EH (cell line): ENCODE measurements at places on chromosomes 5 and 9.

- DNase-seq = peak; percentile 24
These were observed 201.5 kb downstream of the DAB2IP start for GRCh38 chr9:121852651-121853616.

DNA sequence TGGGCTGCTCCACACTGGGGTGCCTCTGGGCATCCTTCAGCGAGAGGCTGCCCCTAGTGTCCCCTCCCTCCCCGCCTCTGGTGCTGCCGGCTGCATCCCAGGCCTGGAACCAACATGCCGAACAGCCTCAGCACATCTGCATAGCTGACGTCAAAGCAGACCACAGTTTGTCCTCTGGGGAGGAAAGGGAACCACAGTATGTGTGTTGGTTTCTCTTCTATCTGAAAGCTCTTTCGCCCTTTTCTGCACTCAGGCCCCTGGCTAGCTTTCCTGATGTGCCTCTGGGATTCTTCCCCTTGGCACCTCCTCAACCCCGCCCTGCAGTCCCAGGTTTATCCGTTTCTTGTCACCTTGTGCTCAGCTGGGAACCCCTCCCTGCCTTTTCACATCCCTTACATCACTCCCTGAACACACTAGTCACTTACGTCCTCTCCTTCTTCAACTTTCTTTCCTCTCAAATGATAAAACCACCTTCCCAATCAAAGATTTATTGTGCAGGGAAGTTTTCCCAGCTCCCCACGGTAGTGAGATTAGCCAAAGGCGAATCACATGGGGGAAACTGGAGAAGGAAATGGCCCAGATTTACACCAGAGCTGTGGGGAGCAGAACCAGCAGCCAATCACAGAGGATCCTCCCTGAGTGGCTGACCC, 35.5 kb upstream of the B4GALT1 start:
- peak; percentile 71 for DNase-seq

GRCh38 chr5:174343826-174344225, 298.3 kb downstream of the NSG2 start:
- no peak for DNase-seq

DNA sequence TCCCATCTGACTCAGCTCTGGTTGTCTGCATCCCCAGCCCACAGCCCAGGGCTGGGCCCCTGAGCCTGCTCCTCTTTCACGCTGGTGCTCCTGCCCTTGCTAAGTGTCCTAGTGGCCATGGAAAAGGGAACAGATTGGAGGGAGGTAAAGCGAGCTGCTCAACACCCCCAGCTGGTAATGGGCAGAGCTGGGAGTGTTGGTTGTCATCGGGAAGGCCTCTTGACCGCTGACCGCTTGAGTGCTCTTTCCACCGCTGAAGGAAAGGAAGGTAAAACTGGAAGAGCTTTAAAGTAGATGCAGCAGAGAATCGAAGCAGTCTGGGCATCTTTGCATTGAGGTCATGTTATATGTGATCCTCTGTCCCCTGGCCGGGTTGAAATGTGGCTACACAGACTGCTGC, 60.2 kb downstream of the CRB2 start:
- no peak for DNase-seq

- DNase-seq = no peak
These were observed 44.1 kb upstream of the POU5F2 start for GRCh38 chr5:93785475-93785874.

- DNase-seq = peak; percentile 44
These were observed 25.6 kb downstream of the CEP78 start for GRCh38 chr9:78261403-78262001.

GRCh38 chr5:125659316-125660023, 763.7 kb upstream of the GRAMD2B start:
- no peak for DNase-seq

GRCh38 chr5:65742565-65743231, 20.7 kb downstream of the NLN start:
- peak; percentile 87 for DNase-seq

- DNase-seq = no peak
These were observed 623.5 kb upstream of the NUDT12 start for GRCh38 chr5:104186100-104186499.

DNA sequence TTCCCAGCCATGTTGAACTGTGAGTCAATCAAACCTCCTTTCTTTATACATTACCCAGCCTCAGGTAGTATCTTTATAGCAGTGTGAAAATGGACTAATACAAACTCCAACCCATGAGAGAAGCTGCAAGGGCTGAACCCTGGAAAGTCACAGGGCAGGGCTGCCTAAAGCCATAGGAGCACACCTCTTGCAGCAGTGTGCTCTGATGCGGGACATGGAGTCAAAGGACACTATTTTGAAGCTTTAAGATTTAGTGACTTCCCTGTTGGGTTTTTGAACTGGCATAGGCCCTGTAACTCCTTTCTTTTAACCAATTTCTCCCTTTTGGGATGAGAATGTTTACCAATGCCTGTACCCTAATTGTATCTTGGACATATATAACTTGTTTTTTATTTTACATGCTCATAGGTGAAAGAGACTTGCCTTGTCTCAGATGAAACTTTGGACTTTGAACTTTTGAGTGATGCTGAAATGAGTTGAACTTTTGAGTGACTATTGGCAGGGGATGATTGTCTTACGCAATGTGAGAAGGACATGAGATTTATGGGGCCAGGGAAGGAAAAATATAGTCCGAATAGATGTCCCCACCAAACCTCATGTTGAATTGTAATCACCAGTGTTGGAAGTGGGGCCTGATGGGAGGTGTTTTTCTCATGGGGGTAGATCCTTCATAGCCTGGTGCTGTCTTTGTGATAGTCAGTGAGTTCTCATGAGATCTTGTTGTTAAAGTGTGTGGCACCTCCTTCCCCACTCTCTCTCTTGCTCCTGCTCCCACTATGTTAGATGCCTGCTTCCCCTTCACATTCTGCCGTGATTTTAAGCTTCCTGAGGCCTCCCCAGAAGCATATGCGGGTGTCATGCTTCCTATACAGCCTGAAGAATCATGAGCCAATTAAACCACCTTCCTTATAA, 159.5 kb upstream of the SPEF2 start:
- DNase-seq = no peak

DNA sequence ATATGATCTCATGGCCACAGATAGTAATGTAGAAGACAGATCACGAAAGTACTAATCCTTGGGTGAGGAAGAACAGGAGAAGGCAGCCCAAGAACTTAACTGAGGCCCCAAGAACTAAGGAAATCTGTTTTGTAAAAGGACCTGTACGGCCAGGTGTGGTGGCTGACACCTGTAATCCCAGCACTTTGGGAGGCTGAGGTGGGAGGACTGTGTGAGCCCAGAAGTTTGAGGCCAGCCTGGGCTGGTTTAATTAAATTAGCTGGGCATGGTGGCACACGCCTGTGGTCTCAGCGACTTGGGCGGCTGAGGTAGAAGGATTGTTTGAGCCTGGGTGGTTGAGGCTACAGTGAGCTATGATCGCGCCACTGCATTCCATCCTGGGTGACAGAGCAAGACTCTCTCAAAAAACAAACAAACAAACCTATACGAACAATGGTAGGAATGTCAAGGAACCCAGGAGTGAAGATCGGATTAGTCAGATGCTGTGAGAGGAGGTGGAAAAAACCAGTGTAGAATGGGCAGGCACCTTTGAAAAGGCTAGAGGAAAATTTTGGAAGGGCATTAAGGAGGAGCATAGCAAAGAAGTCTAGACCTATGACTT, 283.8 kb upstream of the DMRT1 start:
- DNase-seq = no peak

GRCh38 chr9:68690088-68690487, 15.0 kb upstream of the PIP5K1B start:
- no peak for DNase-seq

GRCh38 chr5:145157841-145158240, 677.3 kb downstream of the PRELID2 start:
- DNase-seq = peak; percentile 58

DNA sequence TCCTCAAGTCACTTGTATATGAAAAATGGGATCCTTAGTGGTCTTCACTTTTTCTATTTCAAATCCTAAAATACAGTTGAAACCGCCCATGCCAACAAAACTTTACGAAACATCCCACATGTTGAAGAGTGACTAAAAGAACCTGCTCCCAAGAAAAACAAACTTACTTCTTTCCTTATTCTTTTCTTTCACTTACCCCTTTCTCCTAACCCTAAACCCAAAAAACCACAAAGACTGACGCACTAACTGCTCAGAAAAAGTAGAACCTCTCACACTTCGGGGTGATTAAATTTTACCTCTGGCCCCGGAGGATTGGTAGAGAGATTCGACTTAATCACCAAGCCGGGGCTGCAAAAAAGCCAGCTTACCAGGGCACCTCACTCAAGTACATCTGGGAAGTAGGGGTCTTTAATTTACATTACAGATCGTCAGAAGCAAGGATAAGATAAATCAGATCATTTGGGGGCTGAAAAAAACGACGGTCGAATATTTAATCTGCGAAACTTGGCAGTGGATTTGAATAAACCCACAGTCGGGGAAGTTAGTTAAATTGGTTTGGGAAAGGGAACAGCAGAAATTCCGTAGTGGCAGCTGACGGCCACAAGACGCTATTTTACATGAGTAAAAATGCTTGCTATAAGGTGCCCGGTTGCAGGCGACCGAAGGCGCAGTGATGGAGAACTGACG, 1.3 kb downstream of the CDO1 start:
- DNase-seq = peak; percentile 5

GRCh38 chr9:124788542-124789217, 11.7 kb downstream of the OLFML2A start:
- DNase-seq = no peak

- DNase-seq = no peak
These were observed 917.0 kb downstream of the MAT2B start for GRCh38 chr5:164422400-164422799.

DNA sequence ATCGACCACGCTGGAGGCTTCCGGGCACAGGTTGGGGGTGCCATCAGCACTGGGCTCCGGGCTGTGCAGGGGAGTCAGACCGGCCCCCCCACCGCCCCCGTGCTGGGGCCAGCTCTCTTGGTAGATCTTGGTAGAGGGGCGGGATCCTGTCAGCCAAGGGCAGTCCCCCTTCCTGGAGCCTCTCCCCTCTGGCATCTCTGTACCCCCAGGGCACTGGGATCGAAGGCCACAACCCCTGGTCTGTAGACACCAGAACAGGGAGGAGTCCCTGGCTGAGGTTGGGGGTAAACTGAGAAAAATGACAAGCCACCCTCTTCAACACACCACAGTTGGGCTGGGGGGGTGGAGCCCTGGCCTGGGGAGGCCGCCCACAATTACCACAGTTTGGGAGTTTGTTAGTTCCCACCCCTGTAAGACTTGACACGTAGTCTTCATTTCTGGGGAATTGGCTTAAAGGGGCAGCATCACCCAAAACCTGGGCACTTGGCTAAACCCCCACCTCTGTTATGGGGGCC, 882 bp downstream of the CERCAM start:
- DNase-seq = peak; percentile 70

DNA sequence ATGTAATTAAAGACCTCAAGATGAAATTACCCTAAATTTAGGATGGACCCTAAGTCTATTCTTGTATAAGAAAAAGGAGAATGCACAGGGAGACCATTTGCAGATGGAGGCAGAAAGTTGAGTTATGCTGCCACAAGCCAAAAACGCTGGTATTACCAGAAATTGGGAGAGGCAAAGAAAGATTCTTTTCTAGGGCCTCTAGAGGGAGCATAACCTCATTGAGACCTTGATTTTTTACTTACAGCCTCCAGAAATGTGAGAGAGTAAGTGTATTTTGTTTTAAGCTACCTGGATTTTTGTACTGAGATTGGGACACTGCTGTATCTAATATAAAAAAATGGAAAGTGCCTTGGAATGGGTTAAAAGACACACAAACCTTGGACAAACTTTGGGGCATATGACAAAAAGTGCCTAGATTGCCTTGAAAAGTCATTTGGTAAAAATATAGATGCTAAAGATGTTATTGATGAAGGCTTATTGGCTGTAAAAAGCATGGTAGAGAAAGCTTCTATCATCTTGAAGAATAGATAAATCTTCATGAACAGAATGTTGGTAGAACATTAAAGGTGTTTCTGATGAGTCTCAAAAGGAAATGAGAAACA, 174.7 kb upstream of the PRDM9 start:
- DNase-seq = no peak

DNA sequence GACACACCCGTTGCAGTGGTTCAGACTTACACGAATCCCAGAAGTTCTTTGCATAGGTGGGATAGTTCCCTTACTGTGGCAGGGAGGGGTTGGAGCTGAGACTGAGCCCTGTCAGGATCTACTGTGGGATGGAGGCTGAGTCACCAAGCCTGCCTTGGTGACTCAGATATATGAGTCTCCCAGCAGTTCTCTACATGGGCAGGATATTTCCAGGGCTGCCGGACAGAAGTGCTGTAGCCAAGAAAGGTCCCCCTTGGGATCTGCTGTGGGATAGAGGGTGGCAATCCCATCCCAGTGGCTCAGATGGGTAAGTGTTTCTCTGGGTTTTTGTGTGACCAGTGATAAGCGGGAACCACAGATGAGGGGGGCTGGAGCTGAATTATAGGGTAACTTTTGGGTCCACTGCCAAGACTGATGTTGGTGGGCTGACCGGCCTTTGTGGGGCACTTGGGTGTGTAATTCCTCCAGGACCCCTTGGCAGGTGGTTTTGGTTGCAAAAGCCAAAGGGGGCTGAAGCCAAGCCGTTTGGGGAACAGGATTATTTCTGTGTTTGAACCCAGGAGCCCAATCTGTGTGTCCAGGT, 18.7 kb downstream of the XRCC4 start:
- peak; percentile 94 for DNase-seq

GRCh38 chr5:55096861-55097260, 5.6 kb upstream of the GZMA start:
- DNase-seq = no peak

GRCh38 chr5:63655043-63655442, 307.2 kb downstream of the HTR1A start:
- no peak for DNase-seq

GRCh38 chr5:176797456-176798050, 12.8 kb upstream of the UNC5A start:
- no peak for DNase-seq

DNA sequence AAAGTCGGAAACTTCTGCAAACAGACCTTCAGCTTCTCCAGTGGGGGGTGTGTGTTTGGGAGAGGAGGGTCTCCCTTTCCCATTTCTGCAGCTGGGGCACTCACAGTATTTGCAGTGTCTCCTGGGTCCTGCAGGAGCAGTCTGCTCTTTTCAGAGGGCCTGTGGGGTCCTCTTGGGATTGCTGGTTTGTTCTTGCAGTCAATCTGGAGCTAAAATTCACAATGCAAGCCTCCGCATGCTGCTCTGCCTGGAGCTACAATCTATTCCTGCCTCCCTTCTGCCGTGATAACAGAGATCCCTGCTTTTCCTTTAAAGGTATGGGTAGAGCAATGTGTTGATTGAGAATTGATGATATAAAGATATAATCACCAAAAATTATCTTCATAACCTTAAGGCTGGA, 43.2 kb downstream of the ZNF462 start:
- DNase-seq = no peak

GRCh38 chr5:122129306-122129705, at the start of gene ZNF474:
Gene ZNF474, plus strand, starts transcription at chr5:122129546. Its CDS starts 22,445 bp downstream, at chr5:122151991.
- peak; percentile 98 for DNase-seq
